ENCODE measurements at places on chromosomes 2 and 18.

GRCh38 chr2:43568228-43568627, 27.6 kb downstream of the THADA start:
- DNase-seq: no peak

- DNase-seq: no peak
Measured at GRCh38 chr2:15693382-15693781, 101.7 kb downstream of the DDX1 start.

- DNase-seq: no peak
Measured at GRCh38 chr2:143356736-143357446, 227.7 kb downstream of the ARHGAP15 start.

GRCh38 chr2:31675485-31675901, 94.8 kb upstream of the SRD5A2 start:
- no peak for DNase-seq

DNA sequence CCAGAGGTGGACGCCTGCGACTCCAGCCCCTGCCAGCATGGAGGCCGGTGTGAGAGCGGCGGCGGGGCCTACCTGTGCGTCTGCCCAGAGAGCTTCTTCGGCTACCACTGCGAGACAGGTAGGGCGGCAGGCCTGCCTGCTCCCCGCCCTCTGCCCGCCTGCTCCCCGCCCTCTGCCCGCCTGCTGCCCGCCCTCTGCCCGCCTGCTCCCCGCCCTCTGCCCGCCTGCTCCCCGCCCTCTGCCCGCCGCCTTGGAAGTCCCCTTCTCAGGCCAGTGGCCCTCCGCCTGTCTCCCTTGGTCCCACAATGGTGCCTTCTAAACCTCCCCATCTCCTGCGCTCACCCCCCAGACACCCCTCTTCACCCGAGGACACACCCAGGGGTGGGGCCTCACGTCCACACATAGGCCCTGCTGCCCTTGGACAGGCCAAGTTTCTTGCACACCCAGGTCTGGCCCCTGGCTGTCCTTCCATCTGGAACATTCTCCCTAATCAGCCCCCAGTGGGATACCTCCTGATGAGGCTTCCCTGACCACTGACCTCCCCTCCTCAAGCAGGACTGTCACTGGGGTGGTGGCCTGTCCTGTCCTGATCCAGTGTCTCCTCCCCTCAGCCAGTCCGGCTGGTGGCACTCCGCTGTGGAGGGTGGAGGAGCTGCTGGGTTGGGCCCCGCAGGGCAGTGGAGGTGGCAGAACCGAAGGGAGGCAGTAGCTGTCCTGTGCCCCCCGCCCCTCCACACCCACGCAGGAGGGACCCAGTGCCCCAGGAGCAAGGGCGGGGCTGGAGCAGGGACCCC, 37.9 kb downstream of the MTERF4 start:
- DNase-seq: peak; percentile 52

DNA sequence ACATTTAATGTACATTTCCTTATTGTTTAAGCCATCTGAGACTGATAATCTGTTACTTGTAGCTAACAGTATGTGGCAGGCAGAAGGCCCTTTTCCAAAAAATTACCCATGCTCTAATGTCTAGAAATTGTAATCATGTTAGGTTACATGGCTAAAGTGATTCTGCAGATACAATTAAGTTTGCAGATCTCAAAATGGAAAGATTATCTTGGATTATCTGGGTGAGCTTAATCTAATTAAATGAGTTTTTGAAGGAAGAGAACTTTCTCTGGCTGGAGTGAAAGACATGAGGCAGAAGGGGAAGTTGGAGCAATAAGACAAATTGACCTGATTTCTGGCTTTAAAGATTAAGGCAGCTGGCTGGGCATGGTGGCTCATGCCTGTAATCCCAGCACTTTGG, 76.3 kb downstream of the MBD2 start:
- DNase-seq: no peak

DNA sequence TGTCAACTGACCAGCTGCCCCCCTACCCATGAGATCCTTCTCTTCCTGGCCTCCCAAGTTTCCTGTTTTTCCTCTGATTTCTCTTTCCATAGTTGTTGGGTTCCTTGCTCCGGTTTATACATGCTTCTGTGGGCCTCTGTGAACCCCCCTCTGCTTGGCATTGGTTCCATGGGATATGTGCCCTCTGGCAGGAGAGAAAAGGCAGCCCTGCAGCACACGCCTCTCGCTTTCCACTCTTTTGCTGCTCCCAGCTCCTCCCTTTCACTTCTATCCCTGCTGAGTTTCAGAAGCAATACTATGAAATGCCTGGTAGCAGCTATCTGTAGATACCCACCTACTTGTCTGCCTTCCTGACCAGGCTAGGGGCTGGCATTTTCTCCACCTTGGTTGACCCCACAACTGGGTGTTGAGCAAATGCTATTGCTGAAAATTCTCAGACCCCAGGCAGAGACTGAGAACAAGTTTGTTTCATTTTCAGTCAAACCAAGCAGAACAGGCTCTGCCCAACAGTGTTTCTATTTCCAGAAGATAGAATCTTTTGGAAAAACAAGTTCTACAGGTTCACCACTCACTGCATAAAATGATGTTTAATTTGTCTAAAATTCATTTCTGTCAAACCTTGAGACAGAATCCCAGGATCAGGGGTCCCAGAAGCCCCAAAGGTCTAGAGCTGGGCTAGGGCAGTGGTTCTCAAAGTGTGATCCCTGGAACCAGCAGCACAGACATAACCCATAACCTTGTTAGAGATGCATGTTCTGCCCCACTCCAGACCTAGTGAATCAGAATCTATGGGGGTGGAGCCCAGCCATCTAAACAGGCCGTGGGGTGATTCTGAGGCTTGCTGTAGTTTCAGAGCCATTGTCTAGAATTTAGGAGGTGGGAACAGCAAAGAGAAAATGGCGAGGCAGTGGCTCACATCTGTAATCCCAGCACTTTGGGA, 13.4 kb downstream of the CAPG start:
- no peak for DNase-seq

DNA sequence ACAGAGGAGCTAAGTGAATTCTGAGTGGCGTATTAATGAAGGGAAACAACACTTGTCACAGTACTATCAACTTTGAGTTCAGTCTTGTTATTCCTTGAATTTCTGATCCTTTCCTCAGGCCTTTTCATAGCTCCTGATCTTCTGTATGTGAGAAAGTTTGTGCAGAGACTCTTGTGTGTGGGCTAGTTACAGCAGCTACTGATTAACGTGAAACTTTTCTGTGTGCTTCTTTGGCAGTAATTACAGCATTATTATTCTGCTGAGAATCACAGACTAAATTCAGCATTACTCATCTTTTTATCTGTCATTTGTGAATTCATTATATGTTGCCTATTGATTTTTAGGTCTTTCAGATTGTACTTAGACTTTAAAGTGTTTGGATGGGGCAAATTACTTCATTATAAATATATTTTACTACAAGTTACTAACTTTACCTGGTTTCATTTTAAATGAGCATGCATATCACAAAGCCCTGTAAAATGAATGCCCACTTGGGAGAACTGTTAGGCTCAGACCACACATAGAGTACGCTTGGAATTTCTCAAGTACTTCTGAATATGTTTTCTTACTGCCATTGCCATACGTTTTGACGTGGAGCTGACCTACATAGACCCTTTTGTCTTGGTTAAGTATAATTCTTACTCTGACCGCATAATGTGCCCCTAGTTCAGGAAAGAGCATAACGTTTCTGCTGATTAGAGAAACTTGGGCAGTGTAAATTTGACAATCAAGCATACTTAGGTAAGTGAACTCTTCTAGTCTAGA, 36.2 kb downstream of the CREB1 start:
- no peak for DNase-seq

DNA sequence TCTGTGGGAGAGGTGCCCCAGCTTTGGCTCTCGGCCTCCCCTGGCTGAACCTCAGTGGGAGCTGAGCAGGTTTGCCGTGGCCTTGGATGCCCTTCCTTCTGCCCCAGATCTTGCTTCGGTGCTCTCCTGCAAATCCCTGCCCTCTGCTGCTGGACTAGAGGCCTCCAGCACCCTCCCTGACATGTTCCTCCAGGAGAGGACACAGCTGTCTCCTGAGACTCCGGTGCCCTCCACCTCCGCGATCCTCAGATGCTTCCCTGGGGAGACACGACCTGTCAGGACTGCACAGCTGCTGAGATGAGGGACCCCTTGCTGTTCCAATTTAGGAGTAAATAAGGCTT, 7.3 kb upstream of the NT5DC4 start:
- no peak for DNase-seq

- DNase-seq: peak; percentile 7
Measured at GRCh38 chr2:64975232-64975821, 13.9 kb upstream of the SLC1A4 start.

GRCh38 chr2:170310876-170311502, 133.0 kb downstream of the MYO3B start:
- no peak for DNase-seq

- no peak for DNase-seq
Measured at GRCh38 chr2:55088400-55088799, 38.1 kb upstream of the RTN4 start.

GRCh38 chr2:171966235-171966634, 33.5 kb upstream of the METAP1D start:
- peak; percentile 93 for DNase-seq

DNA sequence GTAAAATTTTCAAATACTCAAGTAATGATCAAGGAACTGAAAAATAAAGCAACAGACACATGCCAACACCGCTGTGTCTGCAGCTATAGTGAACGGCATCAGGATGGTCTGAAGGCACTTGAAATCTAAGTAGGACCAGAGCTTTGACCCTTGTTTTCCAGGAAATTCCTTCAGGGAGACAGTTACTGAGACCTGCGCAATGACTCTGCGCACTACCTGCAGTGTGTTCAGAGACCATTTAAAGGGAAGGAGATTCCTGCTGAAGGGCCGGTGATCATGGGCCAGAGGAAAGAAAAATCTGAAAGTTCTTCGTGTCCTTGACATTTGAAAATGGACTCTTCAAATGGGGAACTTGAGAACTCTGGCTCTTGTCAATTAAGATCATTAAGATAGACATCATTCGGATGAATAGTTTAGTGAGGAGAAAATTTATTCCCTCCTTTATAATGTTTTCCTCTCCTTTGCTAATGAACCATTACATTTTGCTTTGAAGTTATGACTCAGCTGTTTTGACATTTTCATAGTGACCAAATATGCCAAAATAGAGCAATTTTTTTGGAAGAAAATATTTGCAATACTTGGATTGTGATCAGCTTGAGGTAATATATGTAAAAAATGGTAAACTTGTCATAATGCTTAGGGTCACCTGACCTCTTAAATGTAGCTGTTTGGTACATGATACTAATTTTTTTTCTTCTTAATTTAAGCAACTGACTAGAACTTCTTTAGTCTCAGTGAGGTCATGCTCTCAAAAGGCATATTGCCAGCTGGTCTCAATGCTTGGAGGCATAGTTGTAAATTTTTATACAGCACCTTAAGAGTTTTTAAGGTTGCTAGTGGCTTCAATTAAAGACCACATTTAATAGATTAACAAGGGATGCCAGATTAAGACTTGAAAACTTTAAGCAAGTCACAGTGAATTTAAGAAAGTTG, 329.3 kb downstream of the ARHGAP15 start:
- no peak for DNase-seq

DNA sequence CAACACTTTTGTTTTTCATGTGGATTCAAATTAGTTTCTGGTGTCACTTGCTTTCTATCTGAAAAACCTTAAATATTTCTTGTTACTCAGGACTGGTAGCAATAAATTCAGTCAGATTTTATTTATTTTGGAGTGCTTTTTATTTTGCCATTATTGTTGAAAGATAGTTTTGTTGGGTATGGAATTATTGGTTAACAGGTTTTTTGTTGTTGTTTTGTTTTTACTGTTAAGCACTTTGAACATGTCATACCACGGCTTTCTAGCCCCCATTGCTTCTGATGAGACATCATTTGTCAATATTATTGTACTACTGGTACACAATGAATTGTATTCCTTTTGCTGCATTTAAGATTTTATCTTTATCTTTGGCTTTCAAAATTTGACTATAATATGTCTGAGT, 12.9 kb upstream of the SFT2D3 start:
- no peak for DNase-seq

- DNase-seq: no peak
Measured at GRCh38 chr2:10471046-10471571, 23.0 kb upstream of the ODC1 start.

GRCh38 chr18:23900994-23901393, 113.6 kb upstream of the TTC39C start:
- no peak for DNase-seq

DNA sequence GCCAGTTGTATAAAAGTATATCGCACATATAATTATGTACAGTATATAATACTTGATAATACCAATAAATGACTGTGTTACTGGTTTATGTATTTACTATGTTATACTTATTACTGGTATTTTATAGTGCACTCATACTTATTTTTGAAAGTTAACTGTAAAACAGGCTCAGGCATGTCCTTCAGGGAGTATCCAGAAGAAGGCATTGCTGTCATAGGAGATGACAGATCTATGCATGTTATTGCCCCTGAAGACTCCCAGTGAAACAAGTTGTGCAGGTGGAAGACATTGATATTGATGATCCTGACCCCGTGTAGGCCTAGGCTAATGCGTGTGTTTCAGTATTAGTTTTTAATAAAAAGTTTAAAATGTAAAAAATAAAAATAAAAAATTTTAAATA, 20.3 kb upstream of the ASXL3 start:
- DNase-seq: no peak

GRCh38 chr2:38220164-38220563, 144.2 kb upstream of the CYP1B1 start:
- DNase-seq: no peak

- no peak for DNase-seq
Measured at GRCh38 chr2:221448057-221448843, 123.9 kb downstream of the EPHA4 start.

DNA sequence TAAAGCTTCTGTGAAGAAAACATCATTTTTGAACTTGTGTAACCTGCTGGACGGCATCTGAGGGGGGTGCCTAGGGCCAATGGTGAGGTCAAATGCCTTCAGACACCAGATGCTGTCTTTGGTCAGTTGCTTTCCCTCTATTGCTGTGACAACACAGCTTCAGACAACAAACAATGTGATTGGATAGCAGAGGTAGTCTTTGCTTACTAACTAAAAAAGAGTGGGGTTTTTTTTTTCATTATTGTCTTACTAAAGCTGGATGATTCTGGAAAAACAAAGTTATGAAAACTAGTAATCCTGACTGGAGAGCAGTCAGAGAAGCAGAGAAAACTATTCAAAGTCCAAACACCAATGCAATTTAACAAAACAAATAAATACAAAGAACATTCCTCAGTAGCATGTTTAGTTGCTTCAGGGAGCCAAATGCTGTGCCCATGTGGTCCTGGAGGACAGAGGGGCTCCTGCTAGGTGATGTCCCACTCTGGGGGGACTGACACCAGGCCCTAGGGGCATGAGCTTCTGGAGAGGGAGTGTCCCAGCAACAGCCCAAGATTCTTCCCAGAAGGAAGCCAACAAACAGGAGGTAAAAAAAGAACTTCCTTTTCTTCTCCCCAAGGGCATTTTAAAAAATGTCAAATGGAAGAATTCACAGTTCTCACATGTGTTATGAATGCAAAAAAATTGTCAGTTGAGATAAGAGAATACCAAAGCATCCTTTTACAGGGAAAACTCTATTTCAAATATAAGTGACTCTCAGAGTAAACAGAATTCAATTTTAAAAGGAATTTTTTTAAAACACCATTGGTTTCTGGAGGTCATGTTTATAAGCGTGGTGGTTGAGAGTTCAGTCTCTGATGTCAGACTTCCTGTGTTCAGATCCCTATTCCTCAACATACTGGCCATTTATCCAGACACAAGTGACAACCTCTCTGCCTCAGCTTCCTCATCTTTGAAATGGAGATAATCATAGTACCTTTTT, 181.1 kb upstream of the PGAP1 start:
- no peak for DNase-seq

Data from NCI-H1105 treated with DMSO at 0.1 percent for 48 hours (cell line).